ENCODE measurements at places on chromosomes 11 and 22. TPM values are rescaled to one million over a fixed set of nuclear protein-coding genes. Genes with fewer than 3 reads are reported as not detected.

The GLB1L2 gene
- total RNA-seq: 9.0 TPM

The TECTA gene
- 0.36 TPM for total RNA-seq

The SLC25A18 gene
- total RNA-seq: not detected

The POGLUT3 gene
- total RNA-seq: 17.2 TPM

The CENPM gene
- total RNA-seq: 84.9 TPM

The OR52E6 gene
- not detected for total RNA-seq

The C1QTNF5 gene
- not detected for total RNA-seq

The ACTN3 gene
- 0.08 TPM for total RNA-seq

The IGSF9B gene
- 20.0 TPM for total RNA-seq

The LARGE2 gene
- 2.9 TPM for total RNA-seq

The SPI1 gene
- not detected for total RNA-seq

The RAB30 gene
- total RNA-seq: 12.9 TPM

The SOX6 gene
- not detected for total RNA-seq

The PGM2L1 gene
- 10.4 TPM for total RNA-seq

The SLC35E4 gene
- total RNA-seq: 6.8 TPM

The FGF3 gene
- total RNA-seq: not detected

The RGL4 gene
- total RNA-seq: 7.1 TPM

The KIRREL3 gene
- not detected for total RNA-seq

The FBXO3 gene
- total RNA-seq: 18.3 TPM

The PRG3 gene
- not detected for total RNA-seq

The CLTCL1 gene
- 0.61 TPM for total RNA-seq

The SLC1A2 gene
- total RNA-seq: not detected

The MS4A4A gene
- not detected for total RNA-seq

The FOLR1 gene
- not detected for total RNA-seq

The P2RY6 gene
- not detected for total RNA-seq

The GVQW3 gene
- total RNA-seq: 2.2 TPM

The TRIM66 gene
- 26.7 TPM for total RNA-seq

The ACR gene
- not detected for total RNA-seq

The TMEM191C gene
- 1.4 TPM for total RNA-seq

The TMEM121B gene
- total RNA-seq: 0.15 TPM

The OR8D1 gene
- total RNA-seq: not detected

The CCDC89 gene
- not detected for total RNA-seq

The HTR3A gene
- total RNA-seq: not detected

The OR51B2 gene
- total RNA-seq: not detected

The OR4C5 gene
- total RNA-seq: not detected

The C11orf91 gene
- not detected for total RNA-seq

The SCGB1A1 gene
- total RNA-seq: not detected

The RASGRP2 gene
- 3.1 TPM for total RNA-seq

The NEFH gene
- 9.4 TPM for total RNA-seq

The NNMT gene
- not detected for total RNA-seq

The CALCA gene
- total RNA-seq: not detected

The MMP10 gene
- not detected for total RNA-seq

The ADAMTS8 gene
- total RNA-seq: not detected

The LGALS12 gene
- not detected for total RNA-seq

The ANO3 gene
- total RNA-seq: not detected

The DUSP8 gene
- total RNA-seq: 1.7 TPM

The CDC42EP2 gene
- 0.78 TPM for total RNA-seq
